ENCODE measurements at places on chromosomes 1 and 21.

GRCh38 chr1:79695138-79695537 is 688.6 kb upstream of the ADGRL4 start:
- DNase-seq: no peak

DNA sequence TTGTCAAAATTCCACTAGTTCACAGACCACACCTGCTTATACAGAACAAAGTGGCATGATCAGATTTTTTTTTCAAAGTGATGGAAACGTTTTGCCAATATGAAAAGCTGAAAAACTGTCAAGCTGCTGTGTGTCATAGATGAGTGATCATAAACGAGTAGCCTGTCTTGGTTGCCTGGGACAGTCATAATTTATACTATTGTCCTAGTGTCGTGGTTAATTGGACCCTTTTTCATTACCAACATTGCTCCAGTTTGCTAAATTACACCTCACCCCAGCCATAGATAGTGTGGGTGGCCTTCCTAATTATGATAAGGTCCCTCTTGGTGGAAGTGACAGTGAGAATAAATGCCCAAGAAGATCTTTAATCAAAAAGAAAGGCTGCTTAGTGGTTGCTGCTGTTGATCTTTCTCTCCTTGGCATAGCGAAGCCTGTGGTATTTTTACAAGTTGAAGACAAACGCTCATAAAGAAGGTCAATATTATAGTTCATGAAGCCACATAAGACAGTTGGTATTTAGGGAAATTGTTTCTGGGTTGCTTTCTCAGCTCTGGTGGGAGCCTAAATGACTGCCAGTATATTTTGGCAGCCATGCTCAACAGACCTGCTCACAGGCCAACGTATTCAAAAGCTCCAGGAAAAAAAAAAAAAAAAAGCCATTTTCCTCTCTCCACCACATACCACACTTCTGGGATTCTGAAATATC is 478.1 kb downstream of the PLA2G4A start:
- no peak for DNase-seq

- no peak for DNase-seq
These were observed 137.4 kb downstream of the KAZN start for GRCh38 chr1:14735841-14736240.

- no peak for DNase-seq
These were observed 95.7 kb upstream of the VANGL1 start for GRCh38 chr1:115545791-115546733.

GRCh38 chr1:1337793-1338147 is 6.7 kb downstream of the TAS1R3 start:
- no peak for DNase-seq

DNA sequence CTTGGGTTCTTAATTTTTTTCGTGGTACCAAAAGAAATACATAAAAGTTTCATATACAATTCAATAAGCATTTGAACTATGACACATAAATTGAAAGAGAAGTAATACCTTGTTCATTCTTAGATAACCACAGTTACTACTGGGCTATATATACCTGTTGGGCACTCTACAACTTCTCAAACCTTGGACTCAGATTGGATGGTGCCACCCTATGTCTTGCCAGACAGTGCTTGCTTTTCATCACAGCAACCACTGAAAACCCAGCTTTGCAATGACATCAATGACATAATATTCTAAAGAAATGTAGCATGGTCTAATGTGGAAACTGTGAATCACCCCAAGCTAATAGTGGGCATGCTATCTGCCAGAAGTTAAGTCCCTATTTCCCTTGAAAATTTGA is 62.8 kb upstream of the DPH5 start:
- no peak for DNase-seq

- no peak for DNase-seq
These were observed 227.2 kb downstream of the ATG4C start for GRCh38 chr1:63010913-63011660.

DNA sequence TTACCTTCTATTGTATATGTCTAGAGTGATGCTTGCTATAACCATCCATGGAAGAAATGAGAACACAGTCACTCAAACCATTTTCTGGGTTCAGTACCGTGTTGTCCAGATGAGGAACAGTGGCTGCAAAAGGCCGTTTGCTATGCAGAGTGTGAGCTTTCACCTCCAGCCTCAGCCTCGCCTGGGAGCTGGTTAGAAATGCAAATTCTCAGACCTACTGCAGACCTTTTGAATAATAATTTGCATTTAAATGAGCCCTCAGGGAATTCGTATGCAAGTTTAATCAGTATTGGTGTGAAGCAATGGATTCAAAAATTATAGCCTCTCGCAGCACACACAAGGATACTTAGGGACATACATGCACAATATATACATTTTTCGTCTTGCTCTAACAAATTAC is 24.1 kb downstream of the KCNJ15 start:
- no peak for DNase-seq

- no peak for DNase-seq
These were observed 161.6 kb upstream of the PTBP2 start for GRCh38 chr1:96559707-96560596.

GRCh38 chr1:8976896-8977450 is 31.3 kb downstream of the CA6 start:
- DNase-seq: no peak

DNA sequence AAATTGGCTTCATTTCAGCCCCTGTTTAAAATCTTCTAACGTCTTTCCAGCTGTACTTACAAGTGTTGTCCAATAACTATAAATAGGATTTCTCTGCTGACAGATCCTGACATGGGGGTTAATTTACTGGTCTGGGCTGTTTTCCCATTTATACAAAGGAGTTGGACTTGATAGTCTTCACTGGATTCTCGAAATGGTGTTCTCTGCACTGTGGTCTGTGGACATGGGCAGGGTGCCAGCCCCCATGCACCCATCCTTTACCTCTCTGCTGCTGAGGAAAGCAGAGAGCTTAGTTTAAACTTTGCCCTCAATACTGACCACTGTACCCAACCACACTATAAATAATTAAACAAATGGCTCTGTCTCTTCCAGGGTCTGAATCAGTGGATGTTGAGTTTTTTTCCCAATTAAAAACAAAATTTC is 5.2 kb downstream of the DIO1 start:
- DNase-seq: no peak

DNA sequence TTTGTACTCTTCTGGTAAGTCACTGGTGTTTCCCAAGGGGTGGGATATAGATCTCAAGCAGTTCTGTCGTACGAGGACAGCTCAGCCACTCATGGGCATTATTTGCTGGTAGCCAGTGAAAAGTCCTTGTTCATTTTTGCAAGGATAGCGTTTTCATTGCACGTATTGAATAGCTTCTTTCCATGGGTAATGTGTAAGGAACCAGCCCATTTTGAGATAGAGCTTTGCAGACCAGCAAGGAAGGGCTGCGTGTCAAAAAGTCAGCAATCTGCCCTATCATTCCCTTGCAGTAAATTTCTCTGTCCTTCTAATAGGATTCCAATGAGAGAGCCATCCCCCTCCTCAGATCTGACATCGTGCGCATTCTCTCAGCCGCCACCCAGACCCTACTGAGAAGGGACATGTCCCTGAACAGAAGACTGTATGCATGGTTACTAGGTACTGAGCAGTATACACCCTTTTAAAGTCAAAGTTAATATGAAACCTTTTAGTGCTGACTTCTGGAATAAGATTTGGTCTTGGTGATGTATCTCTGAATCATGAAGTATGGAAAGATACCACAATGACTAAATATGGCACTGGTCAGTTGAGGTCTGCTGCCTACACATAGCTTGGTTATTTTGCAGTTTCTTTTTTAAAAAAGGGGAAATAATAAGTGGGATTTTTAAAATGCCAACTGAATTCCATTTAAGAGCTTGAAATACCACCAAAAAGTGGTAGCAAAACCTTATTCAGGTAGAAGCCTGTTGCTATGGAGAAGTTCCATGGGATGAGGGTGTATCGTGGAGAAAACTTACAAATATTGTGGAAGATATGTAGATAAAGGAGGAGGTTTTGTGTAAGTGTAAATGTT is 55.3 kb downstream of the DOP1B start:
- DNase-seq: no peak

DNA sequence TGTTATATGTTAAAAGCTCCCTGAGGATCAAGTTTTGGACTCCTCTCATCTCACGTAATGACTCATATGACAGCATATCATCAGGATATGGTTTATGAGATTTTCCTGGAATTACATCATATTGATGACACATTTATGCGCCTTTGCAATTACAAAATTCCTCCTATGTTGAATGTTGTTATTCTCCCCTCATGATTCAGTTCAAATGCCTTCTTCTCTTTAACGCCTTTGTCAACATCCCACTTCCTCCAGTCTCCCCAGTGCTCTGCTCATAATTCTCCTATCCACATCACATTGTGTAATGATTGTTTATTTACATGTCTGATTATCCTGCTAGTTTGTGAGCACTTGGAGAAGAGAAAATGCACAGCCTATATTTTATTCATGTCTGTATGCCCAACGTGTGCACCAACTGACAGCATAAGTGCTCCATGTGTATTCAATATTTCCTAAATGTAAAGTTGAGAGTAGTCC is 80.9 kb upstream of the BACH1 start:
- DNase-seq: no peak

DNA sequence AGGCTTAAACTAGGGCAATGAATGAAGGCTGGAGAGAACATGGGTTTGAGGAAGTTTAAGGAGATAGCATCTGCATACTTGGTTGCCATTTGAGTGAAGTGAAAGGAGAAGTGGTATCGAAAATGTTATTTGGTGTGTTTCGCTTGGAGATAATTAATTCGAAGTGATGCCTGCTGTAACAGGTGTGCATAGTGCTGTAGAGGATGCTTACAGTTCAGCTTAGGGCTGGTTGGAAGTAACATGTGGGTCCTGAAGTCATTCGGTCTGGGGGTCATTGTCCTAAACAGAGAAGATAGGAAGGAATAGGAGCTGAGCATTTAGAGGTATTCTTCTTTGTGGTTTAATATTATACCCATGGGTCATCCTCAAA is 301 bp upstream of the NUDT17 start:
- DNase-seq: no peak

GRCh38 chr1:114669562-114670082 is at the start of gene DENND2C:
Gene DENND2C, minus strand, starts transcription at chr1:114670049. Its CDS starts 44,065 bp downstream, at chr1:114625984.
- no peak for DNase-seq

- DNase-seq: no peak
These were observed 64.1 kb downstream of the PEX14 start for GRCh38 chr1:10538646-10539355.

DNA sequence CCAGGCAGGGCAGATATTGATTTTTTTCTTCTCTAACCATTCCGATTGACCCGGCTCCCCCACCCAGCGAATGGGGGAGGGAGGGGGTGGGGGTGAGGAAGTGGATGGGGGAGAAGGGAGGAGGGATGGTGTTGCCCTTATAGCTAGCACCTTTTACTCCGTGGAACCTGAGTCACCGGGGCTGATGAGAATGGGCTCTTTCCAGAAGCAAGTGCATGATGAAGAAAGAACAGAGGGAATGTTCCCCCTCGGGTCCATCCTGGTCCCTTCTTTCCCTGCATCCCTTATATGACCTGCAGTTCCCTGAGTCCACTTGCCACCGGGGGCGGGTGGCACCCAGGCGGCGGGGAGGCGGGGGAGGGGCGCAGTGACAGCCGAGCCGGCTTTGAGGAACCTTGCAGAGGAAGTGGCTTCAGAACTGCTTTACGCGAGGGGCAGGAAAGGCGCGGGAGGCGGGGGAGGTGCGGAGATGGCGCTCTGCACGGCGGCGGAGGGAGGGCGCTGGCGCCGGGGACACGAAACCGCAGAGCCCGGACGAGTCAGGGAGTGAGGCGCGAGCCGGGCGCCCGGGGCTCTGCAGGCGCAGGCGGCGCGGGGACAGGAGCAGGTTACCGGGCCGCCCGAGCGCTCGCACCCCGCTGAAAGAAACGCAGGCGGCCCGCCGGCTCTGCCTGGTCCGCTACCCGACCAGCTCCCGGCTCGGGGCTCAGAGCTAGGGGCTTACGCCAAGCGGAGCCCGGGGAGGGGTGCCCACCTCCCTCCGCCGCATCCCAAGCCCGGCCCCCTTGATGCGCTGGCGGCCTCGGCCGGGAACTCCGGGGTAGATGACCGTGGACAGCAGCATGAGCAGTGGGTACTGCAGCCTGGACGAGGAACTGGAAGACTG is 49.7 kb downstream of the RASSF5 start:
- DNase-seq: peak; percentile 85

DNA sequence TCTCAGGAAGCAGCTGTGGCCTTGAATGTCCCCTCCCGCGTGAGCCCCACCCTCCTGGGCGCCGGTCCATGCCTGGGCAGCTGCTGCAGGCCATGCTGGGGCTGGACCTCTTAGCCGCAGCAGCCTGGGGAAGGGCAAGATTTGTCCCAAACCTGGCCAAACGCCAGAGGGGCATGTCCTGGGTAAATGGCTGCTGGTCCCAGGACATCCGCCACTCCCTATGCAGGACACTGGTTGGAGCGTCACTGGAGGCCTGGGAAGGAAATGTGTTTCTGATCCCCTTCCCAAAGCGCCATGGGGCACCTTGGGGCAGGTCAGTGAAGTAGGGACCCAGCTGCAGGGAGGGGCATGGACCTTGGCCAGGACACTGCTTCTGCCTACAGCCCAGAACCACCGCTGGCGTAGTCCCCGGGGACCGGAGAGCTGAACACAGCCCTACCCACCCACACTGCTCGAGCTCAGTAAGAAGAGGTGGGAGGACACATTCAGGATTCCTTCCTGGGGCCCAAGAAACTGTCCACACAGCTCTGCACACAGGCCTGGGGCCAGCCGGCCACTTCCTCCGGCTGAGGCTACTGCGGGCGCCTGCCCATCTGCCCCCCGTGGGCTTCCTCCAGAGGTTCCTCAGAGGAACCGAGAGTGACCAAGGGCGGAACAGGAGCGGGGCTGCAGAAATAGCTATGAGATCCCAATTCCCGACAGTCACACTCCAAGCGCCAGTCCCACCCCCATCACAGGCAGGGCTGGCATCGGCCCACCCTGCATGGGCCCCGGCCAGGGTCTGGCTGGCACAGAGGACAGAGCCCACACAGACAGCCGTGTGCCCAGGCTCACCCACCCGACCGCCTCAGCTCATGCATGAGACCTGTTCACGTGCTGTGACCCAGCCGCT is 10.8 kb upstream of the PLEKHG5 start:
- DNase-seq: no peak

GRCh38 chr1:182556279-182556678 is 32.8 kb downstream of the RNASEL start:
- no peak for DNase-seq

- DNase-seq: no peak
These were observed 48.3 kb downstream of the ADGRL2 start for GRCh38 chr1:81848880-81849682.

DNA sequence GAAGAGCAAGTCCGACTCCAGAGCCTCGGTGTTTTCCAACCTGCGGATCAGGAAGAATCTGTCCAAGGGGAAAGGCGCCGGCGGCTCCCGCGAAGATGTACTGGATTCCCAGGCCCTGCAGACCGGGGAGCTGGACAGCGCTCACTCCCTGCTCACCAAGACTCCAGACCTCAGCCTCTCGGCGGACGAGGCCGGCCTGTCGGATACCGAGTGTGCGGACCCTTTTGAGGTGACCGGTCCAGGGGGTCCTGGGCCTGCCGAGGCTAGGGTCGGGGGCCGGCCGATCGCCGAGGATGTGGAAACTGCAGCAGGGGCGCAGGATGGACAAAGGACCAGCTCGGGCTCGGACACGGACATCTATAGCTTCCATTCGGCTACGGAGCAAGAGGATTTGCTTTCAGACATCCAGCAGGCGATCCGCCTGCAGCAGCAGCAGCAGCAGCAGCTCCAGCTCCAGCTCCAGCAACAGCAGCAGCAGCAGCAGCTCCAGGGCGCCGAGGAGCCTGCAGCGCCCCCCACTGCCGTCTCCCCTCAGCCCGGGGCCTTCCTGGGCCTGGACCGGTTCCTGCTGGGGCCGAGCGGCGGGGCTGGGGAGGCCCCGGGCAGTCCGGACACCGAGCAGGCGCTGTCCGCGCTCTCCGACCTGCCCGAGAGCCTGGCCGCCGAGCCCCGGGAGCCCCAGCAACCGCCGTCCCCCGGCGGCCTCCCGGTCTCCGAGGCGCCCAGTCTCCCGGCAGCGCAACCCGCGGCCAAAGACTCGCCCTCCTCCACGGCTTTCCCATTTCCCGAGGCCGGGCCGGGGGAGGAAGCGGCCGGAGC is 827 bp downstream of the FMN2 start:
- DNase-seq: no peak

Measured in stimulated activated CD8-positive, alpha-beta memory T cell treated with anti-CD3 and anti-CD28 coated beads, Interleukin-15, amount 100 ng/mL, for 4 hours (primary cell).